ENCODE measurements at places on chromosomes 3 and 15.
A peak's percentile ranks its signal among the peaks of the same experiment; 100 is the strongest.

DNA sequence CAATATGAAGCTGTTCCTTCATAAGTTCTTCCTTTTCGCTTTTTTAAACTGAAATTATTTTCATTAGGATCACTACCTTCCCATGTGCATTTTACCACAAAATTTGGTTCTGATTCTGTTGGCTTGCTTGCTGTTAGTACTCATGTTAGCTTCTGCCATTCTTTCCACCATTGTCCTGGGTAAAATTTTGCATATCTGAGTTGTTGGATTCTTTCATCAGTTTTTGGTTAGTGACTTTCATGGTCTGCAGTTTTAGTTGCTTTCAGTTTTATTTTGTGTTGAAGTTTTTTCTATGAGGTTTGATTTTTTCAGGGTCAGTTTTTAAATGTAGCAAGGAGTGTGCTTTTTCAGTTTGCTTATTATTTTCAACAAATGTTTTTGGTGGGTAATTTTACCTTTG is 71.9 kb downstream of the SMAD3 start:
- DNase-seq, result no peak

- DNase-seq, result no peak
Observed at GRCh38 chr15:48366584-48367312, 35.5 kb downstream of the DUT start.

- no peak for DNase-seq
Observed at GRCh38 chr15:29935296-29936004, 113.2 kb upstream of the TJP1 start.

DNA sequence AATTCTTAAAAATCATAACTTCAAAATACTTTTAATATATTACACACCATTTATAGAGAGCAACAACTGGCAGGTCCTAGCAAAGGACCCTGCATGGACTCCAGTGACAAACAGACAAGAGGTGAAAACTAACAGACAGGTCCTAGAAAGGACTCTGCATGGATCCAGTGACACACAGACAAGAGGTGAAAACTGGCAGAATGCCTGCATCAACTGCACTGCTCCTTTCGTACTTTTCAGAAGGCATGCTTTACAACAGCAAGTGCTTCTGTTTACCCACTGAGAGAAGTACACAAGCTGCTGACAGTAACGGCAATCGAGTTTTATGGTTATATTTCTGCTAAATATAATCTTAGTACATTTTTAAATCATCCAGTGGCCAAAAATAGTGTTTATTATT is 24.3 kb upstream of the GP5 start:
- no peak for DNase-seq

DNA sequence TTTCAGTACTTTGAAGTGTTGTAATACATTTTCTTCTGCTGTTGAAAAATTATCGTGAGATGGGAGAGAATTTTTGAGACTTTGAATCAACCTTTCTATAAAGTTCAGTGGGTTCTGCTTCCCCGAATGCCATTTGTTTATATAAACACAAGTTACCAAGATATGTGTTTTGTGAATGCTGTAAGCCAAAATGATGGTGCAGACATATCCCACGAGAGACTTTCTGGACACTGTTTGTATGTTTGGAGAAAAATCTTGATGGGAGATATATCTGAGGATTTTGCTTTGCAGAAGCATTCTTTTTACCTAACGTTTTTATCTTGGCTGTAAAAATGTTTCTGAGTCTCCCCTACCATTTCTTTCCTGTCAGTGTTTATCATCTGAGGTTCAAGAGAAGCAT is 526.6 kb upstream of the ZNF717 start:
- DNase-seq, result no peak

GRCh38 chr3:124837730-124838186 is 49.4 kb downstream of the ITGB5 start:
- DNase-seq, result no peak

DNA sequence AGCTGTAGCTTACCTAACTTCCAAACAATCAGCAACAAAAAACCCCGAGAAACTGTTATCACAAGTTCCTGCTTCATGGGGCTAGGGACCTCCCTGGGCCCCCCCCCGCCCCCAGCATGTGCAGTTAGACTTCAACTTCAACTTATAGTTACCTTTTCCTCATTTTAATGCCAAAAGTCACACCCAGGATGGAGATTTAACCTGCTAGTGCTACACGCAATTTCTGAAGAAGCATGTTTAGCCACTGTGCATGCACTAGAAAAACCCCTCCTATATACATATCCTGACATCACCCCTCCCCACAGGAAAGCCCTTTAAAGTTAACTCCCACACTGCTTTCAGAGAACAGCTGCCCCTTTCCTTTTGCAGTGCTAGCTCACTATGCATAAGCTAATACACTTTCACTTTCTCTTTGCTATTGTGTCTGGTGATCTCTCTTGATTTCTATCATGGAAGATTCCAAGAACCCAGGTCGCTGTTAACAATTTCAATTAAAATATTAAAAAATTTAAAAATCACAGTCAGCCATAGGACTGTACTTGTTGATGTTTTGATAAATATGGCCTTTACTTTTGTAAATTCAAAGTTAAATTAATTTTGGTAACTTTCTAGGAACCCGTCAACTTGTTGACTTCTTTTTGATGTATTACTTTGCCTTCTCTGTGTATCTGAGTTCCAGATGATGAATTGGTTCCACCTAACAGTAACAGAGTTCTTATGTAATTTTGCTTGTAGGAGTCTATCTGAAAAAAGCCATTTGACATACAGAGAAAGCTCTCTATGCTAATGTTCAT is 75.2 kb upstream of the ACAD9 start:
- DNase-seq, result no peak

- DNase-seq, result no peak
Observed at GRCh38 chr3:138452436-138452835, 18.0 kb downstream of the ESYT3 start.

- no peak for DNase-seq
Observed at GRCh38 chr15:72983801-72984545, 68.3 kb upstream of the NEO1 start.

DNA sequence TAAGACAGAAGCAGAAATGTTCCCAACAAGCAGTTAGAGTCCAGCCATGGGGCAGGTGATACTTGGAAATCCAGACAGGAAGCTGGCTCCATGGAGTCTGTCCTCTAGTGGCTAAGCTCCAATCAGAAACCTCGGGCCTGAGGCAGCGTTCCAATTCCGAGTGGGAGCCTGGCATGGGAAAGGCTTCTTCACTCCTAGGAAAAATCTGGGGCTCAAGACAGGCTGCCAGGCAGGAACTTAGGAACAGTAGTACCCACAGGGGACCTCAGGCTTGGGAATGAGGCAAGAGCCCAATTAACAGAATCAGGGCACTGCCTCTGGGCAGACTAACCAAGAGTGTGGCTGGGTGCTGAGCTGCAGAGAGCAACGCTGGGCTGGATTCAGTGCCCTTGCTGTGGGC is 6.2 kb upstream of the ATP13A4 start:
- DNase-seq, result no peak

DNA sequence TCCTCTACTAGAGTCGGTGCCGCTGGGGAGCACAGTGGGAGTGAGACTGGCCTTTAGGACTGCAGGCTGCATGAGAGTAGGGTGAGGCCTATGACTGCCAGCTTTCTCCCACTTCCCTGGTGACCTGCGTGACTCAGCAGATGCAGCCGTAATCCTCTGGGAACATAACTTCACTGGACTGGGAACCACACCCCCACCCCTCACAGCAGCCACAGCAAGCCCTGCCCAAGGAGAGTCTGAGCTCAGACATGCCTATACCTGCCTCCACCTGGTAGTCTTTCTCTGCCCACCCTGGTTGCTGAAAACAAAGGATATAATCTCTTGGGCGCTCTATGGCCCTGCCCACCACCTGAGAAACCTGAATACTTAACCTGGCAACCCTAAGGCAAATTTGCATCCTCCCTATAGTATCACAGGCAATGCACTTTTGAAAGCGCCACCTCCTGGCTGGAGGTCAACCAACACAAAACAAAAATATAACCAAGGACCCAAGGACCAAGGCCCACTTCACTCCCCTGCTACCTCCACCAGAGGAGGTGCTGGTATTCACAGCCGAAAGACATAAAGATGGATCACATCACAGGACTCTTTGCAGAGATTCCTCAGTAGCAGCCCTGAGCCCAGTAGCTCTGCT is 308.9 kb downstream of the CTNNB1 start:
- DNase-seq, result no peak

DNA sequence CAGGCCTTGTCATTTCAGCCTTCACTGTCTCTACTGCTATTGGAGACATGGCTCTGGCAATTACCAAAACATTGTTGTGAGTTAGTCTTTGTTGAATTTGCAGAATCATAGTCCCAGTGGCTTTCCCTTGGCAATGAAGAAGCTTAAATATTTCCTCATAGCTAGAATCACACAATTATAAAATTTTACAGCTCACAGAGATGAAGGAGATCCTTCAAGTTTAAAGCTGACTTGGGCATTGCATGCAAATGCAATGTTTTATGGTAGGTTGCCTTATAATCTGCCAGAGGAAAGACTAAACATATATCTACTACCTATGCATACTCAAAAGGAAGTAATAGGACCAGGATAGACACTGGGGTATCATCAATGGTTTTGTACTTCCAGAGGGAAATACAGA is 90.9 kb downstream of the LSAMP start:
- no peak for DNase-seq

DNA sequence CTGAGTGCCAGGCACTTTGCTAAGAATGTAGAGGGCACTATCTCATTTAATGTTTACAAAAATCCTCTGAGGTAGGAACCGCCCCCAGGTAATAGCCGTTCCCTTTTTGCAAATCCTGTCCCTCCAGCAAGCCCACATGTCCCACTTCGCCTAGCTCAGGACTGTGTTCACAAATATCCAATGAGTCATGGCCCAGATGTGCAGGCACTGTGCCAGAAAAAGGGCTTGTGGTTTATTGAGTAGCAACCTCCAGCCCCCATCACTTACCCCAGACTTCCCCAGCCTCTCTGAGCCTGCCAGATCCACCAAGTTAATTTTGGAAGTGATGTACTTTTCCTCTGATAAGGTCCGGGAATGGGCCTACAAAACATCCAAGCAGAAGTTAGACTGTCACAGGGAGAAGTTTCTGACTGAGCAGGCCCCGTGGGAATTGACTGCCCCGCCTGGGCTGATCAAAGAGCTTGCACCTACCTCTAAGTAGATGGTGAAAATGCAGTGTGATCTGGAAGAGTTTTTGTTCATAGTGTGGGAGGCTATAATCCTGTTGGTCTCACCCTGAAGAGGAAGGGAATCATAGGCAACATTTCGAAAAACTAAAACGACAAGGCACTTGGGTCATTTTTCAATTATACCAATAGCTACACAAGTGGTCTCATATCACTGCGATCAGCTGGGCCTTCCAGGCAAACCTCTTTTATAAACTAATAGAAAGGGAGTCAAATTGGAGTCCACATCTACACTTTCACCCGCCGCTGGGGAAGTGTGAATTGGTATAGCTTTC is 15.7 kb downstream of the KIF9 start:
- peak; percentile 71 for DNase-seq

GRCh38 chr3:87997966-87998365 is 60.8 kb downstream of the CGGBP1 start:
- no peak for DNase-seq

DNA sequence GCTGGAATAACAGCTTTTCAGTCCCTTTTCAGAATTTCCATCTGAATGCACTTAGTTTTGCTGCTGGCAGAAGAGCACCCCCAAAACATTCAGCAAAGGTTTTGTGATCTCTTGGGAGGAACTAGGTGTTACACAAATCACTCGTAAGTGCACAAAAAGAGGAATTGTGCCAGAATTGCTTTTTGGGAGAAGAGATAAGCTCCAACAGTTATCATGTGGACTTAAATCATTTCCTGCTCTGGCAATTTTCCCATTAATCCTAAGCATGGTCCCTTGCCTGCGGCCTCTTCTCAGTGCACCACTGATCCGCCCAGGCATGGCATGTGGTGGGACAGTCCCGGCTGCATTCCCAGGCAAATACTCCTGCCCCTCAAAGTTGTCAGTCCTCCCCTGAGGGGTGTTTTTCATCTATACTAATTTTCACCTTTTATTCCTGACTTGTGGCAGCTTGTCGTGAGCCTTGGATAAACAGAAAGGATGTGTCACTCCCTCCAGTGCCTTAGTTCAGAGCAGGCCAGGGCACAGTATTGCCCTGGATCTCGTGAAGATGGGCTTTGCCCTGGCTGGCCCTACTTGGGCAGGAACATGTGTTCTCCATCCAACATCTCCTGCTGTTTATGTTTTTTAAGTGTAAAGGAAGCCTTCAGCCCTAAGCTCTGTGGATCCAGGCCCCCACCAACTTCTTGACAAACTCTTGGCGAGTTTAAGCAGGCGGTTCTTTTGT is 44.6 kb upstream of the VILL start:
- DNase-seq, result no peak

DNA sequence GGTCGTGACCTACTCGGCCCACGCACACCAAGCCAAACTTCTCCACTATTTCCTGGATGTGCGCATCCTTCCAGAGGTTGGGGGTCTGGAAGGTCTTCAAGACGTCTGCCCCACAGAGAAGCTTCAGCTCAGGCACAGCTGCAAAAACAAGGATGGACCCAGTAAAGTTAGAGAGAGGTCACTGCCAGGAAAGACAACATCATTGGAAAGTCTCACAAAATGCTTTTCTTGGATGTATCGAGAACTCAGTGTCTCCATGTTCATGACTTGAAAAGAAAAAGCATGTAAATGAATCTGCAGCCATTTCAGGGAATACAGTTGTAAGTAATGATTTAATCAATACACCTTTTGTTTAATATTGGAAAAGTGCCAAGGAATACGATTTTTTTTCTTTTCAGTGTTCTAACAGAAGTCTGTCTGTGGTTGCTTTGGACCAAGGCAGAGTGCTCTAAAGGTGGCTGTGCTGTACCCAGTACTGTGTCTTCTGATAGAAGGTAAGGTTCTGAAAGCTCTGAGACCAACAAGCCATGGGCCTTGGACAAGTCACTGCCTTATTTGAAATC is 21.8 kb upstream of the RBP1 start:
- DNase-seq, result no peak

Data from omental fat pad (tissue), 4 donors.